ENCODE measurements at places on chromosomes 6 and 20. TPM values are rescaled to one million over a fixed set of nuclear protein-coding genes. Genes with fewer than 3 reads are reported as not detected.

The SNAP25 gene
- polyA plus RNA-seq, result 13.2 TPM

The DHX16 gene
- polyA plus RNA-seq, result 38.7 TPM

The DEFB124 gene
- not detected for polyA plus RNA-seq

The VSX1 gene
- polyA plus RNA-seq, result not detected

The FAM217A gene
- polyA plus RNA-seq, result 0.67 TPM

The PROKR2 gene
- not detected for polyA plus RNA-seq

GRCh38 chr6:11139051-11139960 lies 27.8 kb upstream of the ERVFRD-1 start:
- DNase-seq, result no peak

- DNase-seq, result no peak
Observed at GRCh38 chr6:39407446-39407993, 85.0 kb upstream of the KCNK16 start.

- no peak for DNase-seq
Observed at GRCh38 chr20:38029453-38029852, 3.8 kb downstream of the TTI1 start.

DNA sequence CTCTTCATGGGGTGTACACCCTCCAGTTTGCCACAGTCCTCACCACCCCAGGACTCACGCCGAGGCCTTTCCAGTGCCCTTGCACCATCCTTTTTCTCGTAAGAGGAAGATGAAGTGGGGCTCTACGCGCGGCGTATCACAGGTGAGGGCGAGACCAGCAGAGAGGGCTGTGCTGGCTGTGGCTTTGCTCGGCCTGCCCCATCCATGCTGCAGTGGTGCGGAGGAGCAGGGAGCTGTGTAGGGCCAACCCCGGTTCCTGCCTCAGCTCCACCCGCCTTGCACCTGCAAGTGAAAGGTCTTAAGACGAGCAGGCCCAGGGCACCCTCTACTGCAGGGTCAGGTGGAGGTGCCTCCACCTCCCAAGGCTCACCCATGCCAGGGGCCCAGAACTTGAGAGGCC lies 24.1 kb downstream of the RBCK1 start:
- no peak for DNase-seq

DNA sequence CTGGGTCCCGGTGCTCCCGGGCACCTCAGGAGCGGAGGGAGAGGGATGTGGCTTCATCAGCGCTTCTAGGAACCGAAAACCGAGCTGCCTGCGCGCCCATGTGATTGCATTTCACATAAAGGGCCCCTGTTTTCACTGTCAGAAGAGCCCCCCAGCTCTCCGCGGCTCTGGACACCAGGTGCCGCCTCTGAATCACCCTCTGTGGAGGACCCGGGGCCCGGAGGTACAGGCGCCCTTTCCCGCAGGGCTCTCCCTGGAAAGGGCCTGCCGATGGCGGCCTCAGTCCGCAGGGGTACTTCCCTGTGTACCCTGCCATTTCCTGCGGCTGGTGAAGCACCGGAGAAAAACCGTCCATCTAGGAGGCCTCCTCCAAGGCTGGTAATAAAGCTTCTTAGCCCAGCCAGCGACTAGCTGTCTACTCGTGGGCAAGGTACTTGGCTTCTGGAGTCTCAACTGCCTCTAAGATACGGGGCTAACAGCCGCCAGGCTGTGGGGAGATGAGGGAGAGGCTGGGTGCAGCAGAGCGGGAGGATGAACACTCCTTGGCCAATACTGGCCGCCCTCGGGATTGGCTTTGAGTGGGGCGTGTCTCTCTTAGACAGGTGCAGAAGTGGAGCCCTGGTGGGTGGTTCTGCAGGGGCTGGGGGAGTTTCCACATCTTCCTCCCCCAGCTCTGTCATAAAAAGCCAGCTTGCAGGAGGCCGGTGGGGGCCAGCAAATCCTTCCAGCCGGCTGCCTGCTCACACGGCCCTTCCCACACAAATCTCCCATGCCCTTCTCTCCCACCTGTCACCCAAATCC lies 1.6 kb downstream of the PPP1R16B start:
- no peak for DNase-seq

DNA sequence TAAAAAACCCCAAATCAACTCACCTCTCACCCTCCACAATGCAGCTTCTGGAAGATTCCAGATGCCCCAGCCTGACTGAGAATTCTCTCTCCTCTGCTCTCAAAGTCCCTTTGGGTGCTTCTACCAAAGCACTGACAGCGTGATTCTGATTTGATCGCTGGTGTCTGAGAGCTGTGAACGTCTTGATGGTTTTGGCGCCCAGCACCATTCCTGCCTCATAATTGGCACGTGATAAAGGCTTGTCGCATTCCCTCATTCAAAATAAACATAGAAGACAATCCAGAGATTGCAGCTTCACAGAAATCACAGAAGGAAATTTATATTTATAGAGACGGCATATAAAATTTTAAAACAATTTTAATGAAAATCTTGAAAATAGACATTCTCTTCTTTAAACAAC lies 24.1 kb upstream of the ECI2 start:
- no peak for DNase-seq

DNA sequence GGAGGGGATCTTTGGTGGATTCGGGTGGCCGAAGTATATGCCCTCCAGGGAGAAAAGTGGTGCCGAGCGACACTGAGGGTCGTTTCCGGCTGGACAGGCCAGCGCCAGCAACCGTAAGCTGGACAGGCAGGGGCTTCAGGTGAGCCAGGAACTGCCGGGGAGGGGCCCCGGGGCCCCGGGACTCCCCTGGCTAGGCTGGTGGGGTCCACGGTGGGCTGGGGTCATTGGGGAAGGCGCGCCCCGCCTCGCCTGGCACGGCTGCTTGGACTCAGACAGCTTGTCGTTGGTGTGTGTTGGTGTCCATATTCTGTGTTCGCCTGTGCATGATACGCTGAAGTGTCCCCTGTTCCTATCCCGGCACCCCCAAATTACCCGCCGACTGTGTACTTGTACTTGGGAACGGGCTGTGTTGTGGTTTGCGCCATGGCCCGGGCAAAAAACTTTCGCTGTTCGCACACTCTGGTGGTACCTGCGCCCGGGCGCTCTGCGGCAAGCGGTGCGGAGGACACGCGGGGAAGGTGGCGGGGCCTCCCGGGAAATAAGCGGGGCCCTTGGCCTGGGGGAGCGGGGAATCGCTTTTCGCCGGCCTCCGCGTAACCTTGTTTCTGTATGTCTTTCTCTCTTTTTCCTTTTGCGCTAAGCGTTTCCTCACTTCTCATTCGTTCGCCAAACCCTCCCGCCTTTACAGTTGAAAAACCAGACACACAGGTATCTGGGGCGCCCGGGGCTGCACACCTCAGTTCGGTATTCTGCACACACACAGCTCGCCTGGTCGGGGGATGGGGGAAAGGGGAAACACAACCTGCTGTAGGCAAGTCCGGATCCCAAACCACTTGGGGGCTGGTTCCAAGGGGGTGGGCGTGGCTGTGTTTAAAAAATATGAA lies 3.2 kb downstream of the GNAS start:
- no peak for DNase-seq

DNA sequence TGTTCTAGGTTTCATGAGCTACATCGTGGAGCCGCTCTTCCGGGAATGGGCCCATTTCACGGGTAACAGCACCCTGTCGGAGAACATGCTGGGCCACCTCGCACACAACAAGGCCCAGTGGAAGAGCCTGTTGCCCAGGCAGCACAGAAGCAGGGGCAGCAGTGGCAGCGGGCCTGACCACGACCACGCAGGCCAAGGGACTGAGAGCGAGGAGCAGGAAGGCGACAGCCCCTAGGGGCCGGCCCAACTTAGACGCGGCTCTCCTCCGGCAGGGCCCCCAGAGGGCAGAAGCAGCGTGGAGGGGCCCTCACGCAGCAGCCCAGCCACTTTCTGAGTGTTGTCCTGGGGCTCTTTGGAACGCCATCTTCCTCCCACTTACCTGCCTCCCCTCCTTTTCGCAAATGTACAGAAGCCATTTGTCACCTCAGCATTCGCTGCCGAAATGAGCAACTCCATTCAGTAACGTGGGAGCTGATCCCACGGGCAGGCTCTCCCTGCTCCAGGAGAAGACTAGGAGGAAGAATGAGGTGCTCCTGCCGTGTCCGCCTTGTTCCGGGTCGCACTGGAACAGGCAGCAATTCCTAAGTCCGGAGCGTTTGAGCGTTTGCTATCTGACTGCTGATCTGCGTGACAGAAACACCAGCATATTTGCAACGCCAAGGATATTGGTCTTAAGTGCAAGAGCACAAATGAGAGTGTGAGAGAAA lies 58.4 kb downstream of the MTFR2 start:
- no peak for DNase-seq

- DNase-seq, result no peak
Observed at GRCh38 chr6:41935193-41935574, 6.4 kb downstream of the CCND3 start.

DNA sequence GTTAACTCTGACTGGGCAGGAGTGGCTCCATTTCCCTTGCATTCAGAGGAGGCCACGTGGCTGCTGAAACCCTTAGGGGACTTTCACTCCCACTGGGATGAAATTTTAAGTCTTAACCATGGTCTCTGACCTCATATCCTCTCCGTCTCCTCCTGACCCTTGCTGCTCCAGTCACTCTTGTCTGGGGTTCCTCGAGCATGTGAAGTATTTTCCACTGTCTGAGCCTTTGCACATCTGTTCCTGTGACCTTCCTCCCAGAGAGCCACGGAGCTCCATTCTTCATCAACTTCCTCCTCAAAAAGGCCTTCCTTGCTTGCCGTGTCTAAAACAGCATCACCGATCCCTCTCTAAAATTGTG lies 153.0 kb upstream of the UST start:
- no peak for DNase-seq

Data from left renal cortex interstitium (tissue), 4 donors.